ENCODE measurements at places on chromosomes 12 and 14. TPM values are rescaled to one million over a fixed set of nuclear protein-coding genes. Genes with fewer than 3 reads are reported as not detected.
A peak's percentile ranks its signal among the peaks of the same experiment; 100 is the strongest.

DNA sequence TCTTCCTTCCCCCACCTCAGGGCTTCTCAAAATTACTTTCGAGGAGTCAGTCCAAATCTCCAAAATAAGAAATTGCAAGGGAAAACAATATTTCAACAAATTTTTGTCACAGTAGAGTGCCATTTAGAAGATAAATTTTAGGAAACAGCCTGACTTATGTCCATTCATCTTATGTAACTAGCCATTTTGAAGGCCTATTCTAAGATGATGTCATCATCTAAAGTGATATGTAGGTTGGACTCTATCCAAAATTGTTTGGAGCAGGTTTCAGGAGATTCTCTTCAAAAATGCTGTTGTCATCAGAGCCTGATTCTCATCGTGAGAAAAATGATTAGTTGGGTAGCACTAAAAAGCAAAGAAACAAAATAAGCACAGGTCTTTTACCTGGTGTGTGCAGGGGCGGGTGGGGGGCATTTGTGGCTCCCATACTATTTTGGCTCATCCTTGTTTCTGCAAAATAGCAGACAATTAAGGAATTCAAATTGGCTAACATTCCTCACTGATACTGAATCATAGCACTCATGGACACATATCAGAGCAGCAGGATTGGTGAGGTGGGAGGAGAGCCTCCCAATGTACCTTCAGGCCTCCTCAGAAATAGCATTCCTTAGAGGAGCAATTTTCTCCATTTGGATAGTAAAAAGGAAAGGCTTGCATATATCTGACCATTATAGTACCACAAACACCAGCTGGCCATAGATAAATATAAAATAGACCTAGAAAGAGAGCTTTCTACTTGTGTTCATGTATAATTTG lies 360.9 kb upstream of the NAV3 start:
- no peak for DNase-seq

GRCh38 chr12:108308395-108309085 lies 30.6 kb downstream of the CMKLR1 start:
- no peak for DNase-seq

- peak; percentile 36 for DNase-seq
Measured at GRCh38 chr14:104689109-104689880, at the start of gene INF2. TSS of gene INF2 (plus strand) at chr14:104689618. CDS start at chr14:104701366, 11,748 bp downstream.

CLEC1A gene
- total RNA-seq: not detected

SOX5 gene
- 0.13 TPM for total RNA-seq

SMOC1 gene
- not detected for total RNA-seq

FOXN4 gene
- total RNA-seq: not detected

ABCC9 gene
- total RNA-seq: not detected
